ENCODE measurements at places on chromosomes 2 and 18. TPM values are rescaled to one million over a fixed set of nuclear protein-coding genes. Genes with fewer than 3 reads are reported as not detected.

DNA sequence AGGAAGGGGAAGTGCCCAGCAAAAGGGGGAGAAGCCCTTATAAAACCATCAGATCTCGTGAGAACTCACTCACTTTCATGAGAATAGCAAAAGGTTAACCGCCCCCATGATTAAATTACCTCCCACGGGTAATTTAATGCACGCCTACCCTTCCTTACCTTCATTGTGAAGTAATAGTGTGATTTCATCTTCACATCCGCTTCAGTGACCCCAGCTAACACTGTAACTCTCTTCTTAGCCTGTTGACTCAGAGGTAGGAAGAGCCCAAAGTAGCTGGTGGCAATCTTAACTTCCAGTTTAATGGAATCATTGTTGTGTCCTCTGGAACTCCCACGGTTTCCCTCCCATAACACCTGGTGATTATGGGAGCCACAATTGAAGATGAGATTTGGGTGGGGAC is 120.5 kb downstream of the GULP1 start:
- DNase-seq, result no peak

DNA sequence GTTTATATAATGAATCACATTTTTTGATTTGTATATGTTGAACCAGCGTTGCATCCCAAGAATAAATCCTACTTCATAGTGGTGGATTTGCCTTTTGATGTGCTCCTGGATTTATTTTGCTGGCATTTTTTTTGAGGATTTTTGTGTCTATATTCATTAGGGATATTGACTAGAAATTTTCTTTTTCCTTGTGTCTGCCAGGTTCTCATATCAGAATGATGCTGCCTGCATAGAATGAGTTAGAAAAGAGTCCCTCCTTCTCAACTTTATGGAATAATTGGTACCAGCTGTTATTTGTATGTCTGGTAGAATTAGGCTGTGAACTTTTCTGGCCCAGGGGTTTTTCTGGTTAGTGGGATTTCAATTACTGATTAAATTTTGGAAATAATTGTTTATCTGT is 457.4 kb upstream of the DSEL start:
- DNase-seq, result no peak

DNA sequence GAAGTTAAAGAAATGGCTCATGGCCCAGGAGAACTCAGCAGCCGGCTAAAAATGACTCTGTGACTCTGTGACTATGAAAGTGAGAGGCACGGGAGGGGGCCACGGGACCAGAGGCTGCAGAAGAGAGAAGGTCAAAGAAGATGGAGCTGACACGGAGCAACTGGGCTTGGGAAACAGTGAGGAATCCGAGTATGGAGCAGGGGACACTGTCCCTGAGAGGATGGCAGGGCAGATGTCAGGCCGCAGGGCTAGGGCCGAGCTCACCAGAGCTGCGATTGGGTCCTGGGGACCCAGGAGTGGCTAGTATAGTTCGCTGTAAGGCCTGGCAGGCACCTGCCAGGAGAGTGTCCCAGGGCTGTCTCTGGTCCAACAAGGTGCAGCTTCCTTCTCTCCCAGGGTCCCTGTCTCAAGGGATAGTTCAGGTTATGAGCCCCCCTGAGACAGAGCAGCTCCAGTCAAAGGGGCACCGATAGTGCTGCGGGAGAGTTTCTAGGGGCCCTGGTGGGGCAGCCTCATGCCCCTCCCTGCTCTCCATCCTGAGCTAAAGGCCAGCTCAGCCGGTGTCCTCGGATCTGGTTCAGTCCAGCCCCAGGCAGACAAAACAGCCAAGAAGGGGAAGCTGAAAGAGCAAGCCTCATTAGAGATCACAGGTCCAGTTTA is 42.7 kb downstream of the CIB4 start:
- no peak for DNase-seq

The ARHGAP15 gene
- total RNA-seq, result 277 TPM

The CMPK2 gene
- total RNA-seq, result 5.9 TPM

The KCNS3 gene
- not detected for total RNA-seq

DNA sequence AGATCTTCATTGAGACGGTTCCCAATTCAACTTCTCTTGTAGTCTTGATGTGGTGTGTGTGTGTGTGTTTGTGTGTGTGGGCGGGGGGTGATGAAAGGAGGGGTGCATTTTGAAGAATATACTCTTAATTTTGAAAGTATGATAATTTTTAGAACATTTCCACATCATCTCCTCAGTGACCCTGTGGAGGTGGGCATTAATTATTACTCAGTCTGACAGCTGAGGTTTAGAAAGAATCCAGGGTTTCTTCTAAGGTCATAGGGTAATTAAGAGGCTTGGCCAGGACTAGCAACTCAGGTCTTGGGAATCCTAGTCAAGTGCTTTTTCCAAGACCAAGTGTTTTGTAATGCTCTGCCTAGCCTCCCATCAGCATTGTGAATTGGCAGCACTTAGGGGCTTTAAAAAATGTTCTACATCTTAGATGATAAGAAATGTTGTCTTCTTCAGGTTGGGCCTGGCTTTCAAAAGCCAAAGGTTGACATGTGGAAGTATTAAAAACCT is 100.5 kb downstream of the SPTBN1 start:
- DNase-seq, result no peak

DNA sequence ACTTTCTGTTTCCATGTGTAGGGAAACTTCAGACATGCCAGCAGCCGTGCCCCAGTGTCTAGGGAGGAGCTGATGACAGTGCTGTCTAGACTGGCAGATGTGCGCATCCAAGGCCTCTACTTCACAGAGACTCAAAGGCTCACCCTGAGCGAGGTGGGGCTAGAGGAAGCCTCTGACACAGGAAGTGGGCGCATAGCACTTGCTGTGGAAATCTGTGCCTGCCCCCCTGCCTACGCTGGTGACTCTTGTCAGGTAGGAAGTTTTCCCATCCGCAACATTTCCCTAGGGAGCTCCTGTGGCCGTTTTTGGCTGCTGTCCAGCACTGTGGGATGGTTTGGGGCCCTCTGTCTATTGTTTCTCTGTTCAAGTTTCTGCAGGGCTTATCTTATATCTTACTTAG is 143.1 kb upstream of the TTC39C start:
- DNase-seq, result peak; percentile 25

GRCh38 chr18:4639628-4640310 is 184.7 kb upstream of the DLGAP1 start:
- no peak for DNase-seq

GRCh38 chr2:48207851-48208250 is 301.6 kb upstream of the FBXO11 start:
- no peak for DNase-seq

DNA sequence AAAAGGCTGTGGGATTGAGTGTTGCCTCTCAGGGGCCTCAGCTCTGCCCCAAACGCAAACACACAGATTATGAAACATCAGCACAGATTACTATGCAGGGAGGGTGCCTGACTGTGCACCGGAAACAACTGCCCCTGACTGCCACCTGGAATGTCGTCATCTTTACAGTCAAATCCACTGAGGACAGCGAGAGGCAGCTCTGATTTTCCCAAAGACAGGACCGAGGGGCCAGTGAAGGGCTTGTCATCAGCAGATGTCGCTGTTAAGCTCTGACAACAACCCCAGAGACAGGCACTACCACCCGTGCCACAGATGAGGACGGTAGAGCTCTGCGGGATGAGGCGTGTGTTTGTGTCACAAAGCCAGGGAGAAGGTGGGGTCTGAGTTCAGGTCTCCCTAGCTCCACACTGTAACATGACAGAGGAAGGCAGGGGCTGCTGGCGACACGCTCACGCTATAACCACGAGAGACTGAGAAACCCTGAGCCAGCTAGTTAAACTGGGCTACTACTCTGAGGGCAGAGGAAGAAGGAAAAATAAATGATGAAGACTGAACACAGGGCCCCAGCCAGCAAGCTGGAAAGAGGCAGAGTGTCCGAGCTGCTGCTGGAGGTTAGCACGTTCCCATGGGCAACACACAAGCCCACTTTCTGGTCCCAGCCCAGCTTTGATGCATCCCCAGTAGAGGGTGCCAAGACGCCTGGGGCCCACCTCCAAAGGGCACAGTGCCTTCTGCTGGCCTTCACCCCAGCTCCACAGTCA is 47.0 kb downstream of the PARD6G start:
- no peak for DNase-seq

DNA sequence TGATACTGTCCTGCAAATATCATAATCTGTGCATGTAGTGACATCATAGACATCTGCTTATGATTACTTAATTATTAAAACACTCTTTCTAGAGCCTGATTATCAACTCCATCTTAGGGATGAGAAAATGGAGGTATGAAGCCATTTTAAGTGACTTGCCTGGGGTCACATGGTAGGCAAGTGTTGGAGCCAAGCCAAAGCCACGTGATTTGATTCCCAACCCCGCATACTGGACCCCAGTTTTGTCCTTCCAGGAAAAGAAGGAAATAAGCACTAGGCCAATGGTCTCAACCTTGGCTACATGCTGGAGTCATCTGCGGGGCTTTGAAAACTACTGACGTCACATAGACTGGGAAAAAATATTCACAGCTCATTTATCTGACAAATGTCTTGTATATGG is 19.6 kb upstream of the SEH1L start:
- no peak for DNase-seq

The TDRD15 gene
- total RNA-seq, result 0.13 TPM

GRCh38 chr2:69603146-69603743 is 40.3 kb downstream of the AAK1 start:
- DNase-seq, result no peak

The STON1 gene
- total RNA-seq, result 10.9 TPM

The AFF3 gene
- 6.5 TPM for total RNA-seq

The MLPH gene
- total RNA-seq, result not detected

The POU3F3 gene
- total RNA-seq, result not detected

DNA sequence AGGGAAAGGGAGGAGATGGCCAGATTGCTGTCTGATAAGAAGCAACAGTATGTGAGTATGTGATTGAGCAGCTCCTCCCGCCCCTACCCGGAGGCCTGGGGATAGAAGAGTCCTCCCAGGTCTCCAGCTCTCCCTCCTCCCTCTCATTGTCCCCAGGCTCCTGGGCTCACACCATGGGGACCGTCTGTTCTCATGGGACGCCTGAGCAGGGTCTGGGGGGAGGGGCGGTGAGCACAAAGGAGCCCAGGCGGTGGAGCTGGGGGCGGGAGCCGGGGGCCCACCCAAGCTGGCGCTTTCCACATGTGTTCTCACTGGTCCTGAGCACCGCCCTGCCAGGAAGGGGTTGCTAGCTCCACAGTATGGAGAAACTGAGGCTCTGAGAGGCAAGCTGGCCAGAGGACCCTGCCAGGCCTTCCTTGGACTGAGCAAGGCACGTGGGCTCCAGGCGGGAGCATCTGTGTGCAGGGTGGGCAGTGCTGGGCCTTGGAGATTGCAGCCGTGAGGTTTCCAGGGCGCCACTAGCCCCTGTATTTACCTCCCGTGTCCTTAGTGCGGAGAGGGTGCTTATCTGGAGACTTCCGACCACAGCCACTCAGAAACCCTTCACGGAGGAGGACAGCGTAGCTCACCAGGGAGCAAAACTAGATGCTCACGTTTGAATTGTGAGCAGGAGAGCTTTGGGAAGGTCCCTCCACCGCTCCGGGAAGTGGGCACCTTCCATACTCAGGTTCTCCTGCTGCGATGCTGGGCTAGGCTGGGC is 37.4 kb downstream of the PDIA6 start:
- DNase-seq, result no peak

The STARD6 gene
- total RNA-seq, result not detected

DNA sequence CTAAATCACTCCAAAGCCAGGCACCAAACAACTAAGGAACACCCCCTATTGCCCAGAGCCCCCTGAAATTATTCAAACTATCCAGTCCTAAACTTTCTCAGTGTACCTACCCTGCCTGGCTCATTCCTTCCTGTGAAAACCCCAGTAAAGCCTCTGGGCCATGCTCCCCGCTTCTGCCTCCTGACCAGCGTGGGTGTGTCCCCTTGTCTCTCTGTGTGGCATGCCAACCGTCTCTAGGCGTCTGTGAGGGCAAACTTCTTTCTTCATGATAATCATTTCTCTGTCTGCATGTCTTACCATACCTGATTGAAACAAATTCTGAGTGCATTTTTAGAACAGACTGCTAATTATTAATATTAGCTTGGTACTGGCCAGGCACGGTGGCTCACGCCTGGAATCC is 109.0 kb upstream of the MSH2 start:
- no peak for DNase-seq

DNA sequence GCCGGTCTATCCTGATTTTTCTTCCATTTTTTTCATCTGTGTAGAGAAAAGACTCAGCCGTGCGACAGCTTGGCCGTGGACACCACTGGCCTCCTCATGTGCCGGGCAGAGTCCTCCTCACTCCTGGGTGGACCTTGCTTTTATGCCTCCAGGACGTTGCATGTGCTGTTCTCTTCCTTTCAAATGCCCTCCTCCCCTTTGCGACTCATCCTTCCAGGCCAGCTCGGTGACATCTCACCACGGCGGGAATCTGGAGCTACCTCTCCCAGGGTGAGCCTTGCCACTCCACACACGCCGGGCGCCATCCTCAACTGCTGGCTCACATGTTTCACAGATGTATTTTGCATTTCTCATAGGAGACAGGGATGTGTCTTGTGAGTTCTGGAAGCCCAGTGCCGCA is 198.5 kb upstream of the HDAC4 start:
- no peak for DNase-seq

DNA sequence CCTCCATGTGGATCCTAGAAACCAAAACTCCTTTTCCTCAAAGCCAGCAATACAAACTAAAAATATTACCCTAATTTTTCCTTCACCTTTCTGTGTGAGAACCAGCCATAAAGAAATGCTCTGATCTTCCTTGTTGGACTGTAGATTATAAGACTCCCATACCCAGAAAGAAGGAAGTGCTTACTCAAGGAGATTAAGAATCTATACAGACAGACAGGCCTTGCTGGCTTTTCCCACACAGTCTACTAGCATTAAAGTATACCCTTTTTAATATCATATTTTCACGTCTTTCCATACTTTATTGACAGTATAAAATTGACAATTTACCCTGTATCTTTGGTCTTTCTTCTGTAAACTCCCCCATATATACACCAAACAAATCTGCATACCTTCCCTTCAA is 139.0 kb downstream of the GULP1 start:
- no peak for DNase-seq

- no peak for DNase-seq
Measured at GRCh38 chr2:8661235-8661634, 20.6 kb upstream of the ID2 start.

The CLASP1 gene
- 69.5 TPM for total RNA-seq

DNA sequence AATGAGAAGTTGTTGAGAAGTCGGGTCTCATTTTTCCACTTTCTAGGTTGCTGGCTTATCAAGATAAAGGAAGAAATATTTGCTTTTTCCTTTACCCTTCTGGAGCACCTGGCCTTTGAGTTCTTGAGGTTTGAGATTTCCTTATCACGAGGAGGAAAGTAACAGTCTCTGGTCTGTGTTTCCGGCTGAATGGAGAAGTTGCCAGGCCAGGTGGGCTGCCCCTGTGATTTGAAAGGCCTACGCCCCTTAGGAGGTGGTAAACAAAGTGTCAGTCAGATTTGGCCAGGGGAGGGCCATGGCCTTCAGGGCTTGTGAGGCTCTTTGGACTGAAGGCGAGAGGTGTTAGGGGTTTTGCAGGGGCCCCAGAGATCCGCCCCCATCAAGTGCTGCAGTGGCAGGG is 156.7 kb upstream of the HAAO start:
- DNase-seq, result no peak
